ENCODE measurements at places on chromosomes 1 and 21.

GRCh38 chr1:63795455-63795854 lies 21.6 kb downstream of the ROR1 start:
- no peak for DNase-seq

DNA sequence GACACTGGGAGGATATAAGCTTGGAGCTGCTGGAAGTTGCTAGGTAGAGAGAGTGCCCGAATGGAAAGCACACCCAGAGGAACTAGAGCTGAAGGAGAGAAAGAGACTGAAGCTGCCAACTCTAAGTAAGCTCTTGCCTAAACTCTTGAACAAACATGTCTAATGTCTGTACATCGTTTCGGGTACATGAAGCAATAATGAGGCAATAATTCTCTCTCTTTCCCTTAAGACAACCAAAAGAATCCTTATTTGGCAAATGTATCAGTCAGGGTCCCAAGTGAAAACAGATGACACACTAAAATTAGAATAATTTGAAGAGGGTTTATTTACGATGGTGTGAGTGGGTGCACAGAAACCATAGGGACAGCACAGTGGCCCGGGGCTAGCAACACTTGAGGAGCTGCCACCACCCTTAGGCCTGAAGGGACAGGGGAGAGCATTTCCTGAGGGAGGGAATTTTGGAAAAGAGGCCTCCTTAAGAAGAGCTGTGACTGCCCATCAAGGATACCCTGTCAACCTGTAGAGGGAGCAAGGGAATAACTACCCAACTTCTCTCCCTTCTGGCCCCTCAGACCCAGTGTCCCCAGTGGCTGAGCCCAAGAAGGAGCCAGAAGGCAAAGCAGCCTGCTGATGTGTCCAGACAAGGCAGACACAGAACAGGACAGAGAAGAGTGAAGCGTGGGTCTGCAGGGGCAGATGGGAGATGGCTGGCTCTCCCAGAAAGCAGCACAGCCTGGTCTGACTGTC lies 36.1 kb upstream of the KHDRBS1 start:
- no peak for DNase-seq

- DNase-seq, result no peak
Measured at GRCh38 chr1:105087506-105087905, 1337.8 kb downstream of the AMY1C start.

GRCh38 chr1:109819906-109820305 lies 56.2 kb upstream of the EPS8L3 start:
- DNase-seq, result no peak

GRCh38 chr1:63772201-63772600 lies 1.6 kb upstream of the ROR1 start:
- no peak for DNase-seq

GRCh38 chr1:51920130-51920529 lies 41.6 kb upstream of the NRDC start:
- DNase-seq, result no peak

DNA sequence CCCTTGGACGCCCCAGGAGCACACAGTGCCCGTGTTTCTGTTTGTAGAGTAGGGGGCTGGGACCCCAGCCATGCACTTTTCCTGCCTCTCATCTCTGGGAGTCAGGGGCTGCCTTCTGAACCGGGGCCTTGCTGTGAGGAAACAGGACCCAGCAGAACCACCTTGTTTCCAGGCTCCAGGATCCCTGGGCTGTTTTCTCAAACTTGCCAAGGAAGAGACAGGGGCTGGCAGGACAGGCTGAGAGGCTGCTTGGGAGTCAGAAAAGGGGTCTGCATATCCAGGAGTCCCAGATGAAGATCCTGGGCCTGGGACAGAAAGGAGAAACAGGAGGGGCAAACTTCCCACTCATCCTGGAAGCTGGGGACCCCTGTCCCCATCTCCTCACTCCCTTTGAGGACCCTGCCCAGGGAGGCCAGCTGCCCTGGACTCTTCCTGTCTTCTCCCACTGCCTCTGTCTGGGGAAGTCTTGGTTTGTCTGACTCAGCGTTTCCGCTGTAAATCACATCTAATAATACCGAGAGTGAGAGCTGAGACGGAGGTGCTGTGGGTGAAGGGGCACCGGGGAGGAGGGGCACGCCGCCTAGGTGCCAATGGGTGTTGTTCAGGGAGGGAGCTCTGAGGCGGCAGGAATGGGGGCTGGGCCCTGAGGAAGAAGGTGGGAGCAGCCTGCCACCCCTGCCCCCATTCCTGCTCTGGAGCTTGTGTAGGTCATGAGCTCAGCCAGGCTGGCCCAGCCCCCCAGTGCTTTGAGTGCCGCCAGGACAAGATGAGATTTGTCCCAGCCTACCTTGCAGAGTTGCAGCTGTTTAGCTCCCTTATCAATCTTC lies 16.7 kb downstream of the POU3F1 start:
- no peak for DNase-seq

DNA sequence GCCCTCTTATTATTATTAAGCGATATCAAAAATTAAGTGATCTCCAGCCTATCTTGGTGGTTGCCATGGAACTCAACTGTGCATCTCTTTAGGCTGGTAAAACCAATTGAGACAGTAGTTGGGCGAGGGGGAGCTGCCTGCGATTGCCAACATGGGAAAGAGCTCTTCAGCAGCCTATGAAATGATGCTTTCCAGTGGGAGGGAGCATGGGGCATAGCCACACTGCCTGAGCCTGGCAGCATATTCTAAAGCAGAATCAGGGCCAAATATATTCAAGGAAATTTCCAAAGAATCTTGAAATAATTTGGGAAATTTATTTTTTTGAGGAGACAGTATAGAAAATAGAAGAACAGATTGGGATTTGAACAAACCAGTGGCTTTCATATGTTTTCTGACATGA lies 126.9 kb upstream of the DNAH14 start:
- DNase-seq, result no peak

- no peak for DNase-seq
Measured at GRCh38 chr1:46062651-46063319, 69.6 kb downstream of the PIK3R3 start.

- no peak for DNase-seq
Measured at GRCh38 chr1:156434989-156435544, 65.5 kb downstream of the MEF2D start.

- no peak for DNase-seq
Measured at GRCh38 chr1:160924791-160925651, 29.6 kb downstream of the ITLN2 start.

DNA sequence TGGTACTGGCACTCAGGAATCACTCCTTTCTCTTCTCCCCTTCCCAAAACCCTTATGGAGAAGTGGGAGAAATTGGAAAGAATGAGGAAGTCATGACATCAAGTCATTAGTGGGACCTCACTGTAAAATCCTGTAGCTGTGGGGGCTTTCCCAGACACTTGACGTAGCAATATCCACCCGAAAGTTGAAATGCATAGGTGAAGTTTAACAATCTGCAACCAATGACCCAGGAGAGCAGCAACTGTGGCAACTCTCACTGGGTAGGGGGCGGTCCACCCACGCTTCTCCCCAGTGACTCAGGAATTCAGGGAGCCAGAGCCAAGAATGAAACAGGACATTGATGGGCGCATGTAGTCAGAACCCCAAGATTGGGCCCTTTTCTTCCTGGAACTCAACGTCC lies 27.0 kb downstream of the ABCA4 start:
- no peak for DNase-seq

- no peak for DNase-seq
Measured at GRCh38 chr1:160139840-160140239, 11.6 kb upstream of the ATP1A4 start.

DNA sequence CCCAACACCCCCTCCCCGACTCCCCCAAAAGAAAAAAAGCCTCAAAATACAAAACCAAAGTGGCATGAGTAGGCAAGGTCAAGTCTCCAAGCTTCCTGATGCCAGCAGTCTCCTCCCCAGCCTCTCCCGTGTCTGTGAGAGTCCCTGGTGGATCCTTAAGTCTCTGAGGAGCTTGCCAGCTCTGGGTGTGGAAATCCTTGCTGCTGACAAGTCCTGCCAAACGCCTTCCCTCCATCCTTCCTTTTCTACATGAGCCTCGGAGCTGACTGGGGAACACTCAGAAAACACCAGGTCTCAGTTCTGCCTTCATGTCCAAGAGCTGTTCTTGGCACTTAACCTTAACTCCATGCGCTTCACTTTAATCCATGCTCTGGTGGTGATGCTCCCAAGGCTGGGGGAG lies 3.7 kb upstream of the ETV3L start:
- DNase-seq, result no peak

GRCh38 chr1:190436615-190437014 lies 41.0 kb downstream of the BRINP3 start:
- no peak for DNase-seq

DNA sequence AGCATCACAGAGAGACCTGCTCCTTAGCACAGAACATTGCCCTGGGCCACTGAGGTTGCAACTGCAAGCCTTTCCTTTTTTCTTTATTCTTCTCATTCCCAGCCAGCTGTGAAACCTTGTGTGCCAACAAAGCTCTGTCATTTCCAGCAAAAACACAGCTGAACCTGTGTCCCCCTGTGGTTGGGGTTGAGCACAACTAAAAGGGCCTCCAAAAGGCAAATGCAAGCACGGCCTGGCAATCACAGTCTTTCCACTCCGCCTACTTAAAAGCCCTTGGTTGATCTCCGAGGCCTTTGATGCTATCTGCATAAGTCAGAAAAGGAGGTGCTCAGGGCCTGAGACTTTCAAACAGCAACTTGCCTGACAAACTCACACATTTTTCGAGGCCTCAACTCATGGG lies 32.7 kb downstream of the SUSD4 start:
- DNase-seq, result no peak

GRCh38 chr1:61591351-61591750 lies 133.6 kb downstream of the TM2D1 start:
- no peak for DNase-seq

GRCh38 chr1:53982034-53982762 lies 35.8 kb downstream of the LDLRAD1 start:
- no peak for DNase-seq

DNA sequence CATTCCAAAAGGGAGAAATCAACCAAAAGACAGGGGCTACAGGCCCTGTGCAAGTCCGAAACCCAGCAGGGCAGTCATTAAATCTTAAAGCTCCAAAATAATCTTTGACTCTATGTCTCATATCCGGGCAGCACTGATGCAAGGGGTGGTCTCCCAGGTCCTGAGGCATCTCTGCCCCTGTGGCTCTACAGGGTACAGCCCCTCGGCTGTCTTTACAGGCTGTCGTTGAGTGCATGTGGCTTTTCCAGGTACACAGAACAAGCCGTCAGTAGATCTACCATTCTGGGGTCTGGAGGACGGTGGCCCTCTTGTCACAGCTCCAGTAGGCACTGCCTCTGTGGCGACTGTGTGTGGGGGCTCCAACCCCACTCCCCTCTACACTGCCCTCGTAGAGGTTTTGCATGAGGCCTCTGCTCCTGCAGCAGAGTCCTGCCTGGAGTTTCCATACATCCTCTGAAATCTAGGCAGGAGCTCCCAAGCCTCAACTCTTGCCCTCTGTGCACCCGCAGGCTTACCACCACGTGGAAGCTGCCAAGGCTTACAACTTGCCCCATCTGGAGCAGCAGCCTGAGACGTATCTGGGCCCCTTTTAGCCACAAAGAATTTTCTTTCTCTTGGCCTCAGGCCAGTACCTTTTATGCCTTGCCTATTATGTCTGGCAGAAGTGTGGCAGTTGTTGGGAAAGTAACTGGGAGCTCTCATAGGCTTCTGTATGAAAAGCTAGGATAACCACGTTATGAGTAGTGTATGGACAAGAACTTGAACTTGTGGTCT lies 52.5 kb downstream of the POU2F1 start:
- DNase-seq, result no peak

DNA sequence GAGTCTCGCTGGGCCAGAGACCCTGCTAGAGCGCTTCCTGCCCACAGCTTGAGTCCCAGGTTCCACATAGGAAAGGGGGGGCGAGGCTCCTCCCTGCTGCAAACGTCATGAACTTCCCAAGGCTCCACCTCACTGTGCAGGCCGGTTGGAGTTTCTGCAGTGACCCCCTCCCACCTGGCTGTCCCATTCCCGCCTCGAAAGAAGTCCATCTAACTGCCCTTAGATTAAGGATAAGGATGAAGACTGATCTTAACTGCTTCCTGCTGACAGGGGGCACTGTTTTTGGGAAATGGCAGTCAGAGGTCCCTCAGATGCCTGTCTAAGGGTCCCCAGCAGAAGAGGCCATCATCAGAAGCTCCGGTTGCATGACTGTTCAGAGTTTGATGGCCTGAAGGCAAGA lies 62.7 kb downstream of the STUM start:
- DNase-seq, result no peak

DNA sequence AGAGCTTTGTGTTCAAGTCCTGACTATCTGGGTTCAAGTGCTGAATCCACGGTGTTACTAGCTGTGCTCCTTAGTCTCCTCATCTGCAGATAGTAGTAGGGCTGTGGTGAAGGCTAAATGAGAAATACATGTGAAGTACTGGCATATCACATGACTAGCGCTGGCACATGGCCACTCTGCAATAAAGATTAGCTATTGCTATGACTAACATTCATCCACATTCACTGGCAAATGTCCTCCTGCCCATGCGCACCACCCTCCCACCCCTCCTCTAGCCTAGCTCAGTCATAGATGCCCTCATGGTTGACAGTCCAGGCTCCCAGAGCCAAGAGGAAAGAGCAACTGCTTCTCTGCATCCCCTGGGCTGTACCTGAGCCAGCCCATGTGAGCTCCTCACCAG lies 8.5 kb upstream of the COL8A2 start:
- no peak for DNase-seq

- no peak for DNase-seq
Measured at GRCh38 chr1:185984113-185984836, 250.1 kb downstream of the HMCN1 start.

GRCh38 chr1:39387452-39387851 lies 104.0 kb upstream of the BMP8A start:
- no peak for DNase-seq

GRCh38 chr1:194825382-194825781 lies 1639.0 kb upstream of the B3GALT2 start:
- DNase-seq, result no peak

DNA sequence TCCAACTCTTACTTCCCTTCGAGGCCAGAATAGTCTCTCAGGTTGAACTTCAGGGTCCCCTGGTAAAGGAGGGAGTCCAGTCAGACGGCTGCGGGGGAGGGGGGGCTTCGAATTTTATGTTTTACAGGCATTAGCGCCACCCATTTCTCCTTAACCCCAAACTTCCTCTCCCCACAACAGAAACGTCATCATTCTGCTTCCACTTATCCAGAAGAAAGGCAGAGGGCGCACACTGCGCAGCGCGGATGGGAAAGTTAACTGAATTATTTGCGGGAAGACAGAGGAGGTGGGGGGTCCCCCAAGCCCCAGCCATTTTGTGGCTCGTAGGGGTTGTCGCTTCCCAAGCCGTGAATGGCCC lies 529 bp upstream of the PRMT2 start:
- DNase-seq, result no peak

GRCh38 chr1:41021526-41022308 lies at the start of gene SLFNL1:
Gene SLFNL1, minus strand, starts transcription at chr1:41021725. Its CDS starts 1,065 bp downstream, at chr1:41020660.
- DNase-seq, result no peak

Measured in T-helper 9 cell (primary cell).